Hematopoietic multipotent progenitor cell (in vitro differentiated cells): ENCODE measurements at places on chromosomes 13 and 19.

GRCh38 chr19:32082028-32082427 lies 263.4 kb upstream of the ZNF507 start:
- no peak for DNase-seq

DNA sequence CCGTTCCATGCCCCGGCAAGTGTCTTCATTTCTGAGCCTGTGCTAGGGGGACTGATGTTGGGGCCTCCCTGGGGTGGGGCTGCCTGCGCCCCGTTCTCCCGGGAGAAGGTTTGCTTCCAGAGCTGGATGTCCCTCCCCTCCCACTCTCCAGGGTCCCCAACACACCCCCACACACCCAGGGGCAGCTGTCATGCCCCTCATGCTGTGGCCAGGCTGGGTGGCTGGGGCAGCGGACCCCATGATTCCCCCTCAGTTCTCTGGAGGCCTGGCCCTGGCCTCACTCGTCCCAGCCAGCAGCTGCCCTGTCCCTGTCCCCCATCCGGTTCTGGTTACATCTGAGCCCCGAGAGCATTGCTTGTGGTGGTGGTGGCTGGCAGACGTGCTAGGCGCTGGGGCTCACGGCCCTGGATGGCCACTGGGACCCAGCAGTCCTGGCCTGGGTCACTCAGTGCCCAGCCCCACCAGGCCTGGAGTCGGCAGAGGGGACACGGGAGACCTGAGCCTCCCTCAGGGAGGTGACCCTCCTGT lies 184.8 kb downstream of the KDM4B start:
- DNase-seq: no peak

GRCh38 chr13:107421951-107422350 lies 793.4 kb downstream of the LIG4 start:
- no peak for DNase-seq

DNA sequence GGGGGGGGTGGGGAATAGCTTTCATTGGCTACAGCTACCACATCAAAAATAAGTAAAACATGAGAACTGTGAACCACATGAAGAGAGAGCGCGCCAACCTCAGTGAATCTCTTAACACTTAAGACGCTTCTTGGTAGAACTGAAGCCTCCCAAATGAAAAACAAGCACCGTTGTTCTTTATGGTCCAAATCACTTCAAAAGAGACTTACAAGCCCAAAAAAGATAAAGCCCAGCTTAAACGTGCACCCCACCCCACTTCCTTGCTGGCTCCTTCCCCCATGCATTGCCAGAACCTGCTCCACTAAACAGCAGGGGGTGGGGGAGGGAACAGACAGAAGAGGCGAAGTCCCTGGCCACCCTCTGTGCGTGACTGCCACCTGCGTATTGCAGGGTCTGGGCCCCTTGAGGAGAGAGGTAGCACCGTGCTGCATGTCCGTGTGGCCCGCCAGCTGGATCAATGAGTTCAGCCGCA lies 479.1 kb downstream of the FOXO1 start:
- DNase-seq: peak; percentile 73

DNA sequence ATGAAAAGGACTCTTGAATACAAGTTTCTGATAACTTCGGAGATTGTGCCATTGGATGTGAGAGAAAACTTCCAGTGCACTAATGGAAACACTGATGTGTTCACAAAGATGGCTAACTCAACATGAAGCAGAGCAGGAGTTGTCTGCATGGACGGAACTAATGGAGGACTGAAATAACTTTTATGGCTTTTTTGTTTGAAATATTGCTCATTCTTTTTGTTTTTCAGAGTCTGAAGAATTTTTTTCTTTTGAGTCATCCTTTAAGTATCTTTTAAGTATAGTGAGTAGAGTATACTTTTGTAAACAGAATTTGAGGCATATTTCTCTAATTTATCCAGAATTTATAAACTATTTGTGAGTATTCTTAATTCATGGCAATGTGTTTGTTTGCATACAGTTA lies 25.7 kb downstream of the CRYL1 start:
- no peak for DNase-seq

- DNase-seq: no peak
These were observed 3.1 kb downstream of the ZNF784 start for GRCh38 chr19:55621205-55621672.

GRCh38 chr13:68551701-68552522 lies 1321.8 kb upstream of the PCDH9 start:
- DNase-seq: no peak

- no peak for DNase-seq
These were observed 410 bp downstream of the PIN1 start for GRCh38 chr19:9835507-9835949.

GRCh38 chr19:46210669-46211068 lies 18.9 kb upstream of the IGFL1 start:
- DNase-seq: no peak

DNA sequence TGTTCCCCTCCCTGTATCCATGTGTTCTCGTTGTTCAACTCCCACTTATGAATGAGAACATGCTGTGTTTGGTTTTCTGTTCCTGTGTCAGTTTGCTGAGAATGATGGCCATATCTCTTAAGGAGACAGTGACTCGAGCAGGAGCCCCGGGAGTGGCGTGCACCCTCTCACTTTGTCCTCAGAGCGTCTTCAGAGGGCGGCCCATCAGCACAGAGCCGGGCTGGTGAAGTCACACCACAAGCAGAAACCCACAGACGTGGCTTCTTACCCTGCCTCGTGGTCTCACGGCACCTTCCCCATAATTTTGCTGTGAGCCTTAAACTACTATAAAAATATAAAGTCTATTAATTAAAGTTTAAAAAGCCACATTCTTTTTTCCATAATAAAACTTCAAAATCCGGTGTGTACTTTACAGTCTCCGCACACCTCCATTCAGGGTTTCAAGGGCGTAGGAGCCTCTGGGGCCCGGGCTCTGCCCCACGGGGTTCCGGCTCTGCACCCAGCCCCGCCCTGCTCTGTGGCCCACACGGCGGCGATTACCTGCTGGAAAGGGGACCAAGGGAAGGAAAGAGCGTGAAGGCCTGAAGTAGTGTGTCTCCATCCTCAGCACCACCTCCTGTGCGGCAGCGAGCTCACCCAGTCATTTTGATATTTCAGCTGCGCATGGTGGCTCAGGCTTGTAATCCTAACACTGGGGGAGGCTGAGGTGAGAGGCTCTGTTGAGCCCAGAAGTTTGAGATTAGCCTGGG lies 101.3 kb upstream of the SOX1 start:
- DNase-seq: no peak

- DNase-seq: no peak
These were observed 122.3 kb downstream of the ATP8A2 start for GRCh38 chr13:25493931-25494640.

GRCh38 chr13:97538203-97538602 lies 104.2 kb downstream of the RAP2A start:
- no peak for DNase-seq

- peak; percentile 22 for DNase-seq
These were observed 566 bp downstream of the HMG20B start for GRCh38 chr19:3573162-3573857.

- no peak for DNase-seq
These were observed 7.8 kb upstream of the ZNF554 start for GRCh38 chr19:2811735-2812413.

DNA sequence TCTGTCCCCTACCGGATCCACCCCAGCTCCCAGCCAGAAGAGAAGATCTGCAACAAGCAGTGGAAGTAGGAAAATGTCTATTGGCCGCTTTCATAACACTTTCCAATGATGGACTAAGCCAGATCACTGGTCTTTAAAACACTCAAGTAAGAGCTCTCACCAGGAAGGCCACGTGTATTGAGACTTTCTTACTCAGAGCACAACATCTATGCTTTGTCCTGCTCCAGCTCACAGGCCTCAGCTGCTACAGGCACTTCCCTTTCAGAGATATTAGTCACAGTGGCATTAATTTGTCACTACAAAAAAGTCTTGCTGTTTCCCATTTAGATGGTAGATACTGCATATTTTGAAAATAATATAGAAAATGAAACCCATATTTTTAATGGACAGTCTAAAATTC lies 164.2 kb downstream of the ABCC4 start:
- DNase-seq: no peak
